ENCODE measurements at places on chromosomes 4 and X. TPM values are rescaled to one million over a fixed set of nuclear protein-coding genes. Genes with fewer than 3 reads are reported as not detected.

The CT45A3 gene
- not detected for total RNA-seq

The XAGE3 gene
- not detected for total RNA-seq

The BANK1 gene
- total RNA-seq = 0.60 TPM

The TCEAL7 gene
- total RNA-seq = not detected

The CABS1 gene
- not detected for total RNA-seq

The CAPN6 gene
- total RNA-seq = not detected

The DKK2 gene
- total RNA-seq = not detected

The SLC35A2 gene
- 17.7 TPM for total RNA-seq

The DIPK2B gene
- total RNA-seq = not detected

The TMEM47 gene
- total RNA-seq = not detected

The KIAA1210 gene
- not detected for total RNA-seq

The CLDN22 gene
- not detected for total RNA-seq
